ENCODE measurements at places on chromosomes 11 and 22.
A peak's percentile ranks its signal among the peaks of the same experiment; 100 is the strongest.

GRCh38 chr11:13438291-13438690 lies 24.7 kb downstream of the BTBD10 start:
- DNase-seq, result no peak

DNA sequence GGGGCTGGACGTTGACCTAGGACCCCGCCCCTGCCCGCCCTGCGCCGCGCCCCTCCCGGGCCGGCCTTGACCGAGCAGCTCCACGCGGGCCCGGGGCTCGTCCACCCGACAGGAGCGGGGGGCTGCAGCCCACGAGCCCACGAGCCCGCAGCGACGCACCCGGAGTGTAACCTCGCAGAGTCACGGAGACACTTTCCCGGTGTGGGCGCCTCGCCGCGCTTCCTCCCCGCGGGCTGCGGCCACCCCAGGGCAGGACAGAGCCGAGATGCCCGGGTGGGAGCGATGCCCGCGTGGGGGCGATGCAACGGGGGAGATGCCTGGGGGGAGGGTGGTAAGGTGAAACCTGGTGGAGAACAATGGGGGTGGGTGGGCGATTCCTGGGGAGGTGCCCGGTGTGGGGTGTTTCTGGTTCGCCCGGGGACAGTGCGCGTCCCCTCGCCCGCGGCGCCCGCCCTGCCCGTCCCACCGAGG lies 4.9 kb upstream of the ZBED4 start:
- no peak for DNase-seq

DNA sequence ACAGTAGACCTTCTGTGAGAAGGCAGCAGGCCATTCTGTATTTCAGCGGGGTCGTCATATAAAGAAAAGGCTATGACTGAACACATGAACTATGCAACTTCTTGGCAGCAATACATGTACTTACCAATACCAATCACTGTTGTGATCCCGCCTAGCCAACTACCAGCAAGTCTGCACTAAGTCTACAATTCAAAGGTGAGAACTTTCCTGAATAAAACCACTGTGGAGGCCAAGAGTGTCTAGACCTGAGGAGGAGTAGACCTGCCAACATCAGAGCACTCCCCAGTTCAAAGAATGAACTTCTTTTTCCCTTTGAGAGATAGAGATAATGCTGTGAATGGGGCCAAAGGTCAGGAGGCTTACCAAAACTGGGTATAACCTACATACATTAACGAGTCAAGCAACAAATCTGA lies 108.2 kb downstream of the SIK3 start:
- DNase-seq, result no peak

DNA sequence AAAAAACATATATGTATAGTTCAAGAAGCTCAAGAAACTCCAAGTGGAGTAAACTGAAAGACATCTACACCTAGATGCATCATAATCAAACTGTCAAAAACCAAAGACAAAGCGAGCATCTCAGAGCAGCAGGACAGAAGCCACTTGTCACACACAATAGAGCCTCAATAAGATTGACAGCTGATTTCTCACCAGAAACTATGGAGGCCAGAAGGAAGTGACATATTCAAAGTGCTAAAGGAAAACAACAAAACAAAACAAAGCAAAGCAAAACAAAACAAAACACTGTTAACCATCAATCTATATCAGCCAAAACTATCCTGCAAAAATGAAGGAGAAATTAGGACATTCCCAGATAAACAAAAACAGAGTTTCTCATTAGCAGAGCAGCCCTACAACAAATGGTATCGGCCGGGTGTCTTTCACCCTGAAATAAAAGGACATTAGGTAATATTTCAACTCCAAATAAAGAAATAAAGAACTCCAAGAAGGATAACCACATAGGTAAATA lies 65.8 kb upstream of the SEPTIN5 start:
- DNase-seq, result no peak

DNA sequence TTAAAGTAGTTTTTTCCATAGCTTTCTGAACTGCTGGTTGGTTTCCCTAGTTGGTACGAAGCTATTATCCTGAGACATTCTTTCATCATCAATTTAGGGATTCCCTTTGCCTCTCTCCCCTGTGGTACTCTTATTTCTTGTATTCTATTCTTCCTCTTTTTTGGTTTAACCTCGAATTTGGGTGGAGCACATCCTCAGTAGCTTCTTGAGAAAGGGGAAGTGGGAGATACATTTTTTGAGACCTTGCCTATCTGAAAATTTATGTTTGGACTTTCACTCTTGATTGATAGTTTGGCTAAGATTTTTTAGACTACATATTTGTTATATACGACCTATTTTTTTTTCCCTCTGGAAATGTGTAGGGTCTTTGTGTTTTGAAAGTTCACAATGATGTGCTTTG lies 121.7 kb upstream of the ZBED5 start:
- no peak for DNase-seq

- no peak for DNase-seq
These were observed 42.0 kb upstream of the CXCR5 start for GRCh38 chr11:118841469-118842242.

DNA sequence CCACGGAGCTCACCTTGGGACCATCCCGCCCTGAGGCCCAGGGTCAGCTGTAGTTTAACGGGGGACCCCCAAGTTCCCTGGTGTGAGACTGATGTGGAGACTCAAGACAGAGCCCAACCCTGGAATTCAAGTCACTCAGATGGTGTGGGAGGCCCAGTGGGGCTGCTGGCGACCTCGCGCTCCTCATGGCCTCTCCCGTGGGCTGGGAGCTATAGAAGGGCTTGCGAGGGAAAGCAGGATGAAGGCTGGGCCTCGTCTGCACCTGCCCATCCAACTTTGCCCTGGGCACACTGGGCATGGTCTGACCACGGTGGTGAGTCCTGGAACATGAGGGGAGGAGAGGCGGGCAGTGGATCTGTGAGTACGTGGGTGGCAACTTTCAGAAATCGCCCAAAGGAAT lies 13.6 kb upstream of the TTLL12 start:
- no peak for DNase-seq

- no peak for DNase-seq
These were observed 57.6 kb downstream of the SYN3 start for GRCh38 chr22:33000342-33001280.

- no peak for DNase-seq
These were observed 40.9 kb upstream of the GGTLC2 start for GRCh38 chr22:22603470-22603947.

GRCh38 chr11:117992136-117992535 lies 5.9 kb downstream of the IL10RA start:
- DNase-seq, result no peak

DNA sequence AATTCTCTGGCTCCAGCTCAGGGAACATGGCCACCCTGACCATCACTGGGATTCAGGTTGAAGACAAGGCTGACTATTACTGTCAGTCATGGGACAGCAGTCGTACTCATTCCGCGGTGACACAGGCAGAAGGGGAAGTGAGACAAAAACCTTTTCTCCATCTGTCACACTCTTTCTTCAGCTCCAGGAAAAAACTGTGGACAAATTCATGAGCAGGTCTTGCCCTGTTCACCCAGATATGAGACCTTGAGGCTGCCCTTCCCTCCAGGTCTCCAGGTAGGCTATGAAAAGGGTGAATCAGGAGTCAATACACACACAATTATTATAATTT lies 39.4 kb upstream of the GGTLC2 start:
- no peak for DNase-seq

GRCh38 chr11:70769521-70769920 lies 371.2 kb downstream of the CTTN start:
- DNase-seq, result no peak

- DNase-seq, result peak; percentile 68
These were observed 5.4 kb downstream of the PLA2G6 start for GRCh38 chr22:38176170-38176741.

DNA sequence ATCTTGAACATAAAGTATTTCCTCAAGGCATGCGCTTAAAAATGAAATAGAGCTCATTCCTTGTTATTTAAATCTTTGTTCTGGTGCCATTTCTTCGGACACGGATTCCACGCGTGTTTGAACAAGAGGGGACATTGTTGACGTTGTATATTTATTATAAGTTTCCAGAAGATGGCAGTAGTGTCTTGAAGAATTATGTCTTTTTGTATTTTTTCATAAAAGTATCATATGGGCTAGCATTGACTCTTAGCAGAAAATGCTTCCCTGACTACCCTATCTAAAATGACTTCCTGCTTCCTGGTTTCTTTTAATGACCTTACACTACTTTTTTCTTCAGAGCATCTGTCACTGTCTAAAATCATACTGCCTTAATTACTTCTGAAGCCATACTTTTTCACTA lies 20.4 kb downstream of the BIRC2 start:
- no peak for DNase-seq

DNA sequence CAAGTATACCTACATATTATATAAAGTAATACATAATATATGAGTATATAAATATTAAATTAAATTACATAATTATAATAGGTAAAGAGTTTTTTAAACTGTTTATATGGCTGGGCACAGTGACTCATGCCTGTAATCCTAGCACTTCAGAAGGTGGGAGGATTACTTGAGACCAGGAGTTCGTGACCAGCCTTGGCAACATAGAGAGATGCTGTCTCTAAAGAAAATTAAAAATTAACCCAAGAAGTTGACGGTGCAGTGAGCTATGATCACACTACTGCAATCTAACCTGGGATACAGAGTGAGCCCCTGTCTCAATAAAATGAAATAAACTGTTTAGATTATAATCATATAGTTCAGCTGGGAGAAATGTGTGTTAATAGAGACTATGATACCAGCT lies 363.0 kb downstream of the DDX10 start:
- DNase-seq, result no peak

DNA sequence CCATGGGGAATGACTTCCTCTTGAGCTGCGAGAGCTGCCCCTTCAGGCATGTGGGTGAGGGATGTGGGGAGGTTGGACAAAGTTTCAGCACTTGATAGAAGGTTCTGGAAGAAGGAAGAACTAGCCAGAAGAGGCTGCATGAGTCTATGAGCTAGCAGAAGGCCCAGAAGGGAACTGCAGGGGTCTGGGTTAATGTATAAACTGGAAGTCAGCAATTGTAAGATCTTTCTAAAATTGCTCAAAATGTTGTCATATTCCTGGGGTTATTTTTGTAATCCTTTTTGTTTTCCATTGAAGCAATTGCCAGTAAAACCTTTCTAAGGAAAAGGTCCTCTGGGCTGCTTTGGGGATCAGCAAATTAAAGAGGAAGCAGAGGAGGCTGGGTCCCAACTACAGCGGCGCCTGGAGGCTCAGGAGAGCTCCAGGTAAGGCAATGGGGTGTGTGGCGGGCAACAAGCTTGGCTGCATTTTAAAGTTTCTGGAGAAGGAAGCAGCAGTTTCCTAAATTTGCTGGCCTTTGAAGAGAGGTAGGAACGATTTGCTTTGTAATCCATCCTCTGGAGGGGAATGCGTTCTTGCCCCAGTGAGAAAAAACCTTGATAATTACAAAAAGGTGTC lies 29.2 kb downstream of the ADAMTS15 start:
- no peak for DNase-seq

- DNase-seq, result peak; percentile 79
These were observed 175.7 kb upstream of the CARD18 start for GRCh38 chr11:105315287-105315686.

DNA sequence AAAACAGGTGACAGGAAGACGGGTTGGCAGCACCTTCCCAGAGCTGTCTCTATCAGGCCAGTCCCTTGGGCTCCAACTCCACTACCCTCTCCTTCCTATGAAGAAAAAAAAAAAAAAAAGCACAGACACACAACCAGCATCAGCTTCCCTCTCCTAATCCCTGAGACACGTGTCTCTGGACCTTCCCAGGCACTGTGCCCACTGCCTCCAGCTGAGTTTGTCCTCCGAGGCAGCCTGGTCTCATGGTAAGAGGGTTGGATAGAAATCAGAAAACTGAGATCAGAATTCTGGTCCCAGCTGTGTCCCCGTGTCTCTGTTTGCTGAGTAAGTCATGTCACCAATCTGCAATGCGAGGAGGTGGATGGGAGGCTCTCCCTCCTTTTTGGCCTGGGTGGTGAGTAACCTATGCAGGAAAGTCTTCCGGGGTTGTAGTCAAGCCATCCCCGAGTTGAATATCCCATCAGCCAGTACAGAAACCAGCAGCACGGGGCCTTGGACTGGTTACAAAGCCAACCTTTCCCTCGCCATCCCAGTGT lies 193.7 kb upstream of the TBCEL start:
- no peak for DNase-seq

- peak; percentile 66 for DNase-seq
These were observed 158.7 kb downstream of the RAB38 start for GRCh38 chr11:88016392-88017170.

DNA sequence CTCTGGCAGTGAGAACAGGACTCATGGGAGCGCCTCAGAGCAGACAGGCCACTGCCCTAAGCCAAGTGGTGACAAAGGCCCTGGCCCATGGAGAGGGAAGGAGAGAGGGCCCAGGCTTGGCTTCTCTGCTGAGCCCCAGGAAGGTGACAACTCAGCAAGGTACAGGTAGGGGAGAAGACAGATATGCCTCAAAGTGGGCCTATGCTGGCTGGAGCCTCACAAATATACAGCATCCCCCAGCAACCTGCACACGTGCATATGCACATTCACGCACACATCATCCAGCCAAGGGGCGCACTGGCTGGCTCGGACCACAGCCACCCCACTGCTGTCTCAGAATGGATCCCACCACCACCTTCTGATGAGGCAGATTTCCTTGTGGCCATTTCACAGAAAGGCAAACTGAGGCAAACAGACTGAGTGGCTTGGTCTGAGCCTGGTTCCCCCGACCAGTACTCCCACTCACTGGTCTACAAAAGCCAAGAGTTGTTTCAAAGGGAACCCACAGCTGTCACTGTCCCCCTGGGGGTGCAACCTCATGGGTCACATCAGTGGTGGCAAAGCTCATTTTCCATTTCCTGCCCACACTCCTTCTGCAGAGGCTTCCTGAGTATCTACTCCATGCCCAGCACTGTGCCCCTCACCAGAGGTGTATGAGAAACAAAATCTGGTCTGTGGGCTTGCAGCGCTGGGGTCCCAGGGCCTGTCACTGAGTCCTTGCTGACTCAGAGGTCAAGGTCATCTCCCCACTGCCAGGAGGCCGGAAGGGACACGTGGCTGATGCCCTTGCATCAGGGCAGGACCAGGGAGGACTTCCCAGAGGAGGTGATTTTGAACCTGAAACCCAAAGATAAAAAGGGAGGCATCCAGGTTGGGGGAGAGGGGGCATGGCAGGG lies 67.3 kb upstream of the PRR5 start:
- DNase-seq, result no peak

DNA sequence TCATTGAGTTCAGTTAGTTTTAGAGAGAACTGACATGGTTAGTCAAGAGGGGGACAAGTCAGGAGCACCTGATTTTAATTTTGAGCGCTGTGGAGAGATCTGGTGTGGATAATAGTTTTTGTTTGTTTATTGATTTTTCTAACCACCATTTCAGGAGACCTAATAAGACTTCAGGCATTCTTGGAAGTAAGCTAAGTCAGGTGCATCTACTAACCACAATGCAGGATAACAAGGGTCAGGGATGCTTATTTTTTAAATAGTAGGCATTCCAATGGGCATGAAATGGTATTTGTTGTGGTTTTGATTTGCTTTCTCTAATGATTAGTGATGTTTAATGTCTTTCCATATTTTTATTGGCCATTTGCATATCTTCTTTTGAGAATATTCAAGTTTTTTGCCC lies 212.1 kb downstream of the NAV2 start:
- DNase-seq, result no peak

- no peak for DNase-seq
These were observed 70.2 kb upstream of the EED start for GRCh38 chr11:86174101-86175046.

GRCh38 chr11:107816028-107816427 lies 42.6 kb downstream of the SLC35F2 start:
- no peak for DNase-seq

- DNase-seq, result no peak
These were observed 1.6 kb upstream of the CNGA4 start for GRCh38 chr11:6237266-6237665.

- DNase-seq, result no peak
These were observed 37.2 kb upstream of the RAG2 start for GRCh38 chr11:36635066-36635862.
